ENCODE measurements at places on chromosomes 1 and 21.
A peak's percentile ranks its signal among the peaks of the same experiment; 100 is the strongest.

DNA sequence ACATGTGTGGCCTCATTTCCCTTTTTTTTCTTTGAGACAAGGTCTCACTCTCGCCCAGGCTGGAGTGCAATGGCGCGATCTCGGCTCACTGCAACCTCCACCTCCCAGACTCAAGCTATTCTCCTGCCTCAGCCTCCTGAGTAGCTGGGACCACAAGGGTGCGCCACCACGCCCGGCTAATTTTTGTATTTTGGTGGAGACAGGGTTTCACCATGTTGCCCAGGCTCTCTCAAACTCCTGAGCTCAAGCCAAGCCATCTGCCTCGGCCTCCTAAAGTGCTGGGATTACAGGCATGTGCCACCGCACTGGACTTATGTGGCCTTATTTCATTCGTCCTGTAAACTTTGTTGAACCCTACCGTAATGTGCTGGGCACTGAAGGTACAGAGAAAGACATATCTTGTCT is 569 bp upstream of the WARS2 start:
- DNase-seq = no peak

- DNase-seq = no peak
Observed at GRCh38 chr1:3630161-3630611, 5.4 kb downstream of the TPRG1L start.

DNA sequence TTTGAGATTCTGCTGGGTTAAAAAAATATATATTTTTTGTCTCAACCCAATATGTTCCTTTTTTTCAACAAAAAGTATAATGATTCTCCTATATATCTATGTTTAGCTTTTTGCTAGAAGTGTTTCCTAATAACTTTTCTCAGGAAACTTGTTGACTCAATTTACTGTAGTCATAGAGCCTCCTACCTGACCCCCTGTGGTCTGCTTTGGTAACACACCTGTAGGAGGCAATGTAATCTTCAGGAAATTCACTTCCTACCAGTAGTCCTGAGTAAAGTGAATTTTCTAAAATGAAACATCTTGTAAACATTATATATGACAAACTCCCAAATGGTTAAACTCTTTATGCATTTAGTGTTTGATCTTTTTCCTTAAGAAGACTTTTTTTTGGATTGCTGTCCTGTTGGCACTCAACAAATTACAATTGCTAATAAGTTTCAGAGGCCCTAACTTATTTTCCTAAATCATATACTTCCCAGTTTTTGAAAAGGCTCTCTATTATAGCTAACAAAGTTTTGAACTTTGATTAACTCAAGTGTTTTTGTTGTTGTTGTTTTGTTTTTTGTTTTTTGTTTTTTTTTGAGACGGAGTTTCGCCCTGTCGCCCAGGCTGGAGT is 118.3 kb downstream of the OLFML2B start:
- no peak for DNase-seq

DNA sequence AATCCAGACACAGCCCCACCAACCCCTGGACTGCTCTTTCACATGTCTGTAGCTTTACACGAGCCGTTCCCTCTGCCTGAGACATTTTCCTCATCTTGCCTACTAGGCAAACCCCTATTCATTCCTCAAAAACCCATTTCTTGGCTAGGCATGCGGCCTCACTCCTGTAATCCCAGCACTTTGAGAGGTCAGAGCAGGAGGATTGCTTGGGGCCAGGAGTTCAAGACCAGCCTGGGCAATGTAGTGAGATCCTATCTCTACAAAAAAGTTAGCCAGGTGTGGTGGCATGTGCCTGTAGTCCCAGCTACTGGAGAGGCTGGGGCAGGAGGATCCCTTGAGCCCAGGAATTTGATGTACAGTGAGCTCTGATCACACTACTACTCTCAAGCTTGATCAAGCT is 5.2 kb upstream of the AUNIP start:
- DNase-seq = no peak

DNA sequence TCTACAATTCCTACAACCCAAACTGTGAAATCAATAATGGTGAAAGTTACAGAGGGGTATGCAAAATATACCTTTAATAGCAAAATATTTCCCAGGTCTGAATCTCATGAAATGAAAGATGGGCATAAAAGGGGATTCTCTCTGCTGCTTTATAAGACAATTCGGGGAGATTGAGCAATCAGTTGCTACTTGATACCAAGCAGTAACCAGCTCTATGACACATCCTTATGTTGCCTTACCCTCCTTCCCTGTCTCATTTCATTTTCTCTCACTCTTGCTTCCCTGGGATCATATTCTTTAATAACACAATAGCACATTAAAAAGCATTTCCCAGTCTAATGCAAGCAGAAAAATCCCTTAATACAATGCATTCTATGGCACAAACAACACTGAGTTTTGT is 29.0 kb downstream of the ZSWIM5 start:
- no peak for DNase-seq

- no peak for DNase-seq
Observed at GRCh38 chr1:205240118-205240517, 12.4 kb downstream of the TMCC2 start.

- DNase-seq = no peak
Observed at GRCh38 chr1:20830378-20830777, 43.3 kb upstream of the HP1BP3 start.

DNA sequence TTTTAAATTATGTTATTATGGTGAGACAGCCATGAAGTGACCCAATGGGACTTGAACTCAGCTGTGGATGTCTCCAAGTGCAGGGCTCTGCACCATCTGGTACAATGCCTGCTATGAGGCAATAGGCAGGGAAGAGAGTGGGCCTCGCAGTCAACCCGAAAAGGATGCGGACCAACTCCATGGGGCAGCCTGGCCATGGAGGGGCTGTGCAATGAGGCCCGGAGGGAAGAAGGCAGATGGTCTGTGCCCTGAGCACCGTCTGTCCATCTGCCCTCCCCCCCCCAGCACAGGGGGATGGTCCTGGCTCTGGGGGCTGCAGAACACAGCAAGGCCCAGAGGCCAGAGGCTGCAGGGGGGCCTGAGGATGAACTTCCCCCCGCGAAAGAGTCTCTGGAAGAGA is 17.0 kb downstream of the ESPN start:
- DNase-seq = no peak

DNA sequence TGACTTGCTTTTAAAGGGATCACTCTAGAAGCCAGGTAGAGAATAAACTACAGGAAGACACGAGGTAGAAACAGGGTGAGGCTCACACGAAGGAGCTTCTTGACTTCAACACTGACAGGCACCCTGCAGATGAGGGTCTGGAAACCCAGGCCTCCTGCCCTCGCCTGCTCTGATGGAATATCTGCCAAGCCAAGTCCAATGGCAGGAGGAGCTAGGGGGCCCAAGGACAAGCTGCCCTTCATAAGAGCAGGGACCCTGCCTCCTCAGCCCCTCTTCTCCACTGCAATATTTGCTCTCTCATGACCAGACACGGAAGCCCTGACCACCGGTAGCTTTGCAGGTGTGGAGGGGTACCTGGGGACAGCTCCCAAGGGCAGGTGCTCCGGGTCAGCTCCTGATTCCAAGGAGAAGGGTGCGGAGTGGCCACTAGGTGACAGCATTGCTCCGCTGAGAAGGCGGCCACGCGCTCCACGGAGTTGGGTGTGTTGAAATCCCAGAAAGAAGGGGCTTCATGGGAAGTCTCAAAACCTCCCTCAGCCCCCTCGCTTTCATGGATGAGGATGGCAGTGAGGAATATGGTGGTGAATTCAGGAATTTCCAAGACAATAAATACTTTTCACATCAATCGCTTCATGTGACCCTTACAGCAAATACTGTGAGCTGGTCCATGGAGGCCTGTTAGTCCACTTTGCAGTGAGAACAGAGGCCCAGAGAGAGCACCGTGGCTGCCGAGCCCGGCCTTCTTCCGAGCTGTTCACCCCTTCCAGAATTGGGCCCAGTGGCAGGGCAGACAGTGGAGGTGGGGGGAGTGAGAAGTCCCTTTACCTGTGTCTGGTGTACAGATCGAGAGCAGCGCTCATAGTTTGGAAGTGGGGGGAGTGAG is 33.2 kb upstream of the PAX7 start:
- peak; percentile 36 for DNase-seq

- no peak for DNase-seq
Observed at GRCh38 chr1:219433496-219434131, 179.3 kb downstream of the ZC3H11B start.

DNA sequence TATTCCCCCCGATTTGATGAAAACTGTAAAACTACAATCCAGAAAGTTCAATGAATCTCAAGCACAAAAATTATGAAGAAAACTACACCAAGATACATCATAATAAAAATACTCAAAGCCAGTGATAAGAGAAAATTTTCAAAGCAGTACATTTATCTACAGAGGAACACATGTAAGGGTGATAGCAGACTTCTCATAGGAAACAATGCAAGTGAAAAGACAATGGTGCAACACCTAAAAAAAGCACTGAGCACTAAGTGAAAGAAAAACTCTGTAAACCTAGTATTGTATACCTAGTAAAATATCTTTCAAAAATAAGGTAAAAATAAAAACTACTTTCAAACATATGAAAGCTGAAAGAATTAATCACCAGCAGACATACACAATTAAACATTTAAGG is 76.1 kb upstream of the IRF2BP2 start:
- DNase-seq = no peak

DNA sequence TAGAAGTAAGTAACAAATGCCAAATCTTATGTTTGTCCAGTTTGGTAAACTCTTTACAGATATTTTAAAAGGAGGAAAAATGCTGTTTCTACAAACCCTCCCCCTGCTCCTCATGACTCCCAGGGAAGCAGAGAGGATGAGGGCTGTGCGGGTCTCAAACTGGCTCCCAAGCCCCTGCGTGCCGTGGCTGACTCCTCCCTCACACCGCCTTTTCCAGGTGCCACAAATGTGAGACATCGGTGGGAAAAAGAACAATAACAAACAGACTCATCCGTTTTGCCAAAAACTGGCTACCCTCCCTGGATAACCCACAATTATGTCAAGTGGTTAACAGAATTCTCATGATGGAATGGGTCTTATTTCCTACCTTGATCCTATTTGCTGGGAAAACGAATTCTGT is 594.6 kb downstream of the PTPRU start:
- DNase-seq = no peak

- DNase-seq = no peak
Observed at GRCh38 chr1:187032316-187032981, 203.7 kb downstream of the PLA2G4A start.

- no peak for DNase-seq
Observed at GRCh38 chr1:26536081-26536480, 6.5 kb downstream of the RPS6KA1 start.

DNA sequence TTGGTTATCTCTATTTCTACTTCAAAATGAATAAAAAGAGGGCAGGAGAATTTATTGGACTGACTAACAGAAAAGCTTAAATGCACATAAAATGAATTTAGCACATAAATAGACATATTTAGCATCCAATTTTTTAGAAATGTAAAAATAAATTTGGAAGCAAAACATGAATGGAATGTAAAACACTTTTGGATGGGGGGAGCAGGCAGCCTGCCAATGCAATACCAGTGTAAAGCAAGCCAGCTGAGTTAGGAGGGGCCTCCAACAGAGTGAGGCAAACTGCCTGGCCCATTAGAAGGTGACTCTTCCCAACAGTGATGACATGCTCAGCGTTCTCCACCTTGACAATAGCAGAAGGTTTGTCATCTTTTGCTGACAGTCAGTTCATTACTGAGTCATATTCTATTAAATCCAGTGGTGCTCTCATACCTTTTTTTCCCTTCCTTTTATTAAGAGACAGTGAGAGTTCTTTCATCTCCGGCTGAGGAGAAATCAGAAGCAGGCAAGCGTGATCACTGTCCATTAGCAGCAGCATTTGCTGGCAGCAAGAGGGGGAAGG is 19.5 kb upstream of the EXO1 start:
- no peak for DNase-seq

GRCh38 chr1:216705676-216706075 is 17.6 kb downstream of the ESRRG start:
- no peak for DNase-seq

DNA sequence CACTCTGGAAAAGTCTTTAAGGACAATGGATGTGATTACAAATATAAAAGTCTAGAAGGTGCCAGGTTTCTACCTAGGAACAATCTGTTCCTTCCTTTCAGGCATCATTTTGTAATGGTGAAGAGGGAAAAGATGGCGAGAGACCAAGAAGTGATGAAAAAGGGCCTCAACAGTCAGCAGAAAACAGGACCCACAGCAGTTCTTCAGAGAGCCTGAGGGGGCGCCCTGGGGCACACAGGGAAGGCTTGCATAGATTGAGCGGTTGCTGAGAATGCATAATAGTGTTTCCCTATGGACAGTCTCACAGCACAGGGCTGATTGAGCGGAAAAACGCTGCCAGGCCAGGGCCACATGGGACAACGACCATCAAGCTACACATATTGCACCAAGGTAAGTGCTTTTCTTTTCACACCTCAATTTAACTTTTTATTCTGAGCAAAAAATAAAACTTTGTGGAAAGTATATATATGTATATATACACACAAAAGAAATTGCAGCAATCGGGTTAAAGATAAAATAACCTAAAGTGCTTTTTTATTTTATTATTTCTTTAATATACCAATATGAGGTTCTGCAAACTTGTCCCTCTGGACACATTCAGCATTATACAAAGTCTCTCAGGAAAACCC is 3.1 kb upstream of the YRDC start:
- DNase-seq = peak; percentile 45

GRCh38 chr1:229666585-229666984 is 40.5 kb downstream of the URB2 start:
- DNase-seq = no peak

DNA sequence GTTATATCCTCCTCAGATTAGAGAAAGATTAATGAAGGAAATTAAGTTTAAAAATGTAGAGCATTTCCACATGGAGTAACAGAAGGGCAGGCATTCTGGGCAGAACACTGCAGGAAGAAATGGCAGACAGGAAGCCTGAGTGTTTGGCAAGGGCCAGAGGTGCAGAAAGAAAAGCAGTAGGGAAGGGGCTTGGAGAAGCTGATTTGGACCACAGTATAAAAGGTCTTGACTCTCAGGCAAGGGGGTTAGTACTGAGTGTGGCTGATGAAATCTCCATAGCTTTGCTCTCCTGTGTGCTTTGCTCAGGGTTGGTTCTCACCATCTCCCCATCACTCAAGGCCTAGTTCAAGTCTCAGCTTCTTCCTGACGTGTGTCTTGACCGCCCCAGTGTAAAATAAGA is 80.2 kb downstream of the SLC45A1 start:
- no peak for DNase-seq

DNA sequence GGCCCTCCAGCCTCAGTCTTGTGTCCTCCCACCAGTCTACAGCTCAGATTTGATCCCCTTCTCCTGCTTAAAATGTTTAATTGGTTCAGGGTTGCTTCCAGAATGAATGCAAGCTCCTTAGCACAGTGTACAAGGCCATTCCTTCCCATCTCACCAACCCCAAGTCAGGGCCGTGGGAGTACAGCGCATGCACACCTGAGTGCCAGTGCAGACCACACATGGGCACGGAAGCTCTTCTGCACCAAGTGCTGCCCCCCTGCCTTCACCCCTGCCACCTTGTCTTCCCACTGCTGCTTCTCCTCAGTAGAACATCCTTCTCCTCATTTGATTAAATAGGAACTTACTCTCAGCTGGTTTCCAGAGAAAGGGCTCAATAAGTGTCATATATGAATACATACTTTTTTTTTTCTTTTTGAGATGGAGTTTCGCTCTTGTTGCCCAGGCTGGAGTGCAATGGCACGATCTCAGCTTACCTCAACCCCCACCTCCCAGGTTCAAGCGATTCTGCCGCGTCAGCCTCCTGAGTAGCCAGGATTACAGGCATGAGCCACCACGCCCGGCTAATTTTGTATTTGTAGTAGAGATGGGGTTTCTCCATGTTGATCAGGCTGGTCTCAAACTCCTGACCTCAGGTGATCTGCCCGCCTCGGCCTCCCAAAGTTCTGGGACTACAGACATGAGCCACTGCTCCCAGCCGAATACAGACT is 9.3 kb downstream of the PMF1 start:
- no peak for DNase-seq
